ENCODE measurements at places on chromosomes 7 and 10.
A peak's percentile ranks its signal among the peaks of the same experiment; 100 is the strongest.

GRCh38 chr10:31896968-31897384, 31.7 kb downstream of the ARHGAP12 start:
- DNase-seq: peak; percentile 74

DNA sequence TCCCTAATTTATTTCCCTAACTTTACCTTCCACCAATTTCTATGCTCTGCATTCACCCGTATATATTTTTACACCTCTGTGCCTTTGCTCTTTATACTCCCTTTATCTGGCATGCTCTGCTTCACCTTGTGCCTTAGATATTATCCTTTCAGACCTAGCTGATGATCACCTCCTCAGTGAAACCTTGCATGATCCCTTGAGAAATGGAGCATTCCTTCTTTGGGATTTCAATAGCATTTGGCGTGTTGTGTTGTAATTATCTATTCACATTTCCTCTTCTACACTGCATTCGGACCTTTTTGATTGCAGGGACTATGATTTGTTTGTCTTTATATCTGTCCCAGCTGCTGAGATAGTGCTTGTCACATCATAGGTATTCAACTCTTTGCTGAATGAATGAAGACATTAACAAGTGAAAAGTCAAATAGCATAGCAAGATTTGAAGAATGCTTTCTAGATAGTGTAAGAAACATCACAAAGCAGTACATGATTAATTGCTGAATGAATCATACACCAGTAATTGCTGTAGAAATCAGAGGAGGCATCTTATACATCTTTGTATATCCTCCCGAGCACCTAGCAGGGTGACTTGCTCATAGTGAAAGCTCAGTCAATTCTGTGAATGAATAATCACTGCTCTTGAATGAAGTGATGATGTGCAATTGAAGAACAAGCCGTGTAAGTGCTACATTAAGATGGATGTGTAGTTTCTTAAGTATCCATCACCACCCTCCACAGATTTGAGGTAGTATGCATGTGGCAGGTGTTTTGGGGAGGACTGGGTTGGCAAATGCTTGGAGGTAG, 2.0 kb upstream of the TM9SF3 start:
- no peak for DNase-seq

DNA sequence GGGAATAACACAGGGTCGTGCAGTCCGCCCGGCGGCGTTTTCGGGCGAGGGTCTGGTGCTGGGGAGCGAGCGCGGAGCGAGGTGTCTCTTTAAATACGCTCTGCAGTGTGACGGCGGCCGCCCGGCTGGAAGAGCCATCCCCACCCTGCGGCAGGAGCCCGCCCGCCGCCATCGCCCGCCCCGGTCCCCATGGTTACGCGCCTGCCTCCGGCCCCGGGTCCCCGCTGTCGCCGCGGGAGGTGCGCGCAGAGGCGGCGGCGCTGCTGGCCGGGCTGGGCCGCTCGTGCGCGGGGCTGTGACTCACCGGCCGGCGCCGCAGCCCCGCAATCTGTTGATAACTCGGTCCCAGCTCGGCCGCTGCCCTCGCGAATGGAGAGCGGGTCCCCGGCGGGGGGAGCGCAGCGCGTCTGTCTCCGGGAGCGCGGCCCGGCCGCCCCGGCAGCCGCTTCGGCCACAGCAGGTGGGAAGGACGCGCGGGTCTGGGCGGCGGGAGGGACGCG, at the start of gene ADGRA1:
ADGRA1 (plus strand) TSS at position 246 of the 500 bp plus-strand sequence. CDS start 986 bp downstream, outside the sequence.
- peak; percentile 45 for DNase-seq

DNA sequence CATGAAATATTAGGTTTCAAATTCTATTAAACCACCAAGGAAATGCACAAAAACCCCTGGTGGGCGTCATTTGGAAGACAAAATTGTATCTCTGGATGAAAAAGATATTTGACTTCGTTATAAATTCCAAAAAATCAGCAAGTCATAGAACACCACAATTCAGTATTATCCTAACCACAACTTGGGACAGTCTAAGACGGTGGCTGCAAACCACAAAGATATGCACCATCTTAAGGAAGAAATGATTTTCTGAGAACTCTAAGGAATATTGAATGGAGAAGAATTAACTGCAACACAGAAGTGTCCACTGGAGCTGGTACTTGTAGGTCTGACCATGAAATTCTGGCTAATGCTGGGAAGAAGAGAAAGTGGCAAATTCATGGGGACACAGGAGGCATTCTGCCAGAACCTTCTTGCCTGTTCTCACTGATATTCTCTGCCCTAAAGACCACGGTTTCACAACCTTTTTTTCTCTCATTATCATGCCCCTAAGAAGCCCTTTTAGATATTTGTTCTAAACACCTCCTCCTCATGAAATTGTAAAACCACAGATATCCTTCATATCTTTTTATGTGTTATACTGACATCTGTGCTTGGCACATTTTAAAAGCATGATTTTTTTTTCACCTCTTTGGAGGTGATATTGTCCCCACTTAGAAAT, 92.9 kb downstream of the SFMBT2 start:
- DNase-seq: no peak

- no peak for DNase-seq
These were observed 8.9 kb upstream of the TRIM8 start for GRCh38 chr10:102635377-102635776.

GRCh38 chr10:116840389-116841075, 8.8 kb upstream of the ENO4 start:
- peak; percentile 32 for DNase-seq

DNA sequence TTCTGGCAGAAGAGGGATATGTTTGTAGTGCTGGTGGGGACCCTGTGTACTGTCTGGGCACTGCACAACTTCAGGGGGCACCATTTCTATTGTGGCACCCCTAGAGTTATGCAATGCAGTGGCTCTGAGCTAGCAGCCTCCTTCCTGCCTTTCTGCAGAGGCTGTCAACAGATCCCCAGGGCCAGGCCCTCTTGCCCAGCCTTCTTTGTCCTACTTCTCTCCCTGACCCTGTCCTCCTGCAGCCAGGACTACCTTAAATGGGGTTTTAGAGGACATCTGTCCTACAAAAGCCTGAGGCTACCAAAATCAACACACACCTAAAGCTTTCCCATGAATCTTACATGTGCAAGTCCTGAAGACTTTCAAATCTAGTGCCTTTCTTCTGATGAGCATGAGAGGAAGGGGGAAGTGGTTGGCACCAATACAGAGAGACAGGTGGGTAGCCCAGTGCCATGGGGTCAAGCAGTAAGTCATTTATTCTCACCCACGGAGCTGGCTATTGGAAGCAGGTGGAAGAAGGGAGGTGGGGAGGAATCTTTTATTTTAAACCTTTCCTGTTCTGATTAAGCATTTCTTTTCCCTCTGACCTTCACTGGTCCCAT, 2.4 kb downstream of the SPOCK2 start:
- DNase-seq: no peak

DNA sequence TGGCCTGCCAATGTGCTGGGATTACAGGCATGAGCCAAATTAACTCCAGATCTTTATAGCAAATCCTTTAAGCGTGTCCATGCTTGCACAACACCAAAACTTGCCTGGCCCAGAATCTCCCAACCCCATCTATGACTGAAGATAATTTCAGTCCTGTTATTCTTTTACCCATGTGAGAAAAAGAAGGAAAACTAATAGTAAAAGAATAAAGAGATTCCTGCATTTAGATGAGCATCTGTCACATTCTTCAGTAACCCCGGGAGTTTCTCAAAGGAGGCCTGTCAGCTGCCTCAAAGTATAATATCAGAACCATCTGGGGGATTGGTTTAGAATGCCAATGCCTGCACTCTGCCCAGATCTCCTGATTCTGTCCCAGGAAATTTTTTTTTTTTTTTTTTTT, 158.1 kb upstream of the KMT2E start:
- DNase-seq: no peak

GRCh38 chr7:20438248-20438647, 107.5 kb downstream of the ITGB8 start:
- no peak for DNase-seq

DNA sequence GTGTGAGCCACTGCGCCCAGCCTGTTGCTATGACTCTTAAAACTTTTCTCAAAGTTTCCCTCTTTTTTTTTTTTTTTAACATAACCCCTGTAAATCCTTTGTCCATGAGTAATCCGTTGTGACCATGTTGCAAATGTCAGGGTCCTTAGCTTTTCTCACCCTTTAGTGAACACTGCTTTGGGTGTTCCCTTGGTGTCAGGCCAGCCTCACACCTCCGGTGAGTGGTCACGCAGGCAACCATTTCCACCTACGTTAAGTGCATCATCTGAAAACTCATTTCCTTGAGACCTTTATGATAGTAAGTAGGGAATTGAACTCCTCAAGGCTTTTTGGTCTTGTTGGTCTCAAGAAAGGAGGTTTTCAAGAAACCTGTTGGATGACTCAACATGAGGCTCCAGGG, 41.3 kb upstream of the OPN4 start:
- no peak for DNase-seq

DNA sequence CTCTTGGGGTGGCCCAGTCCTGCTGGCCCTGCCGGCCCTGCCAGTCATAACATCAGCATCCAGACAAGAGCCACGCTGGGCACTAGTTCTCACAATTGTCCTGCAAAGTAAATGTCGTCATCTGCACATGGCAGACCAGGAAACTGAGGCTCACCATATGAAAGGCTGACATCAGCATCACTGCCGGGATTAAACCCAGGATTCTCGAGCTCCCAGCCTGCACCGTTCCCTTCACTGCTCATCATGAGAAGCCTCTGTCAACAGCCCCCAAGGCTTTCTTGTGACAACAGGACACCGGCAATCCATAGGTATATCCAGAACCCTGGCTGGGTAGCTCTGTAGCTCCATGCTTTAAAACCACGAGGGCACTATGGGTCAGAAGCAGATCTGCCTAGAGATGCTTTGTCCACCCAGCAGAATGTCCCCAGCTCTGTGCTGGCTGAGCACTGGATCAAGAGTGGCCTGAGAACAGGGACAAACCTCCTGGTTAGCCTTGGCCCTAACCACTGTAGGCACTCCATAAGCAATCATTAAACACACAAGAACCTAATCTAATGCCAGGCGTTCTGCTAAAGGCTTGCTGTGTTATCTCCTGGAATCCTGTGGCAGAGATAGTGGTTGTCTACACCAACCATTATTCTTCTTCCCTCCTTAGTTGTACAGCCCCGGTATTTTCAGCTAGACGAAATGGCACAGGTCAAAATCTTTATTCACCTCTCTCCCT, 41.2 kb upstream of the C10orf71 start:
- DNase-seq: no peak

GRCh38 chr10:119625570-119626280, 25.5 kb upstream of the BAG3 start:
- DNase-seq: no peak

Data from ELF-1 (cell line).